ENCODE measurements at places on chromosomes 16 and 17.

- DNase-seq = no peak
Observed at GRCh38 chr16:27284865-27285675, 16.5 kb upstream of the NSMCE1 start.

GRCh38 chr16:21568502-21569189, 30.7 kb upstream of the METTL9 start:
- no peak for DNase-seq

GRCh38 chr17:73887739-73888138, 243.5 kb upstream of the SDK2 start:
- no peak for DNase-seq

- no peak for DNase-seq
Observed at GRCh38 chr16:55078153-55078552, 147.5 kb downstream of the IRX5 start.

GRCh38 chr16:21592191-21592590, 7.2 kb upstream of the METTL9 start:
- no peak for DNase-seq

DNA sequence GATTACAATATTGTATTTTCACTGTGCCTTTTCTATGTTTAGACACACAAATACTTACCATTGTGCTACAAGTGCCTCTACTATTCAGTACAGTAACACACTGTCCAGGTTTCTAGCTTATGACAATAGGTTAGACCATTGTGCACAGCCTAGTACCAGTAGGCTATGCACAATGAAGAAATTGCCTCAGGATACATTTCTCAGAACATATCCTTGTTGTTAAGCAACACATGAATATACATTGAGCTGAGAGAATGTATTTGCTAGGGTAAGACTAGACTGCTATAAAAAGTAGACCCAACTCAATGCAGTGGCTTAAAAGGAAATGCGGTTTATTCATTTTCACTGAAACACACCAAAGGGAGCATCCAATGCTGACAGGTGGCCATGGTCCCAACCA, 285.1 kb downstream of the HS3ST3A1 start:
- no peak for DNase-seq

GRCh38 chr17:12522743-12523183, 142.9 kb upstream of the MYOCD start:
- DNase-seq = peak; percentile 6

DNA sequence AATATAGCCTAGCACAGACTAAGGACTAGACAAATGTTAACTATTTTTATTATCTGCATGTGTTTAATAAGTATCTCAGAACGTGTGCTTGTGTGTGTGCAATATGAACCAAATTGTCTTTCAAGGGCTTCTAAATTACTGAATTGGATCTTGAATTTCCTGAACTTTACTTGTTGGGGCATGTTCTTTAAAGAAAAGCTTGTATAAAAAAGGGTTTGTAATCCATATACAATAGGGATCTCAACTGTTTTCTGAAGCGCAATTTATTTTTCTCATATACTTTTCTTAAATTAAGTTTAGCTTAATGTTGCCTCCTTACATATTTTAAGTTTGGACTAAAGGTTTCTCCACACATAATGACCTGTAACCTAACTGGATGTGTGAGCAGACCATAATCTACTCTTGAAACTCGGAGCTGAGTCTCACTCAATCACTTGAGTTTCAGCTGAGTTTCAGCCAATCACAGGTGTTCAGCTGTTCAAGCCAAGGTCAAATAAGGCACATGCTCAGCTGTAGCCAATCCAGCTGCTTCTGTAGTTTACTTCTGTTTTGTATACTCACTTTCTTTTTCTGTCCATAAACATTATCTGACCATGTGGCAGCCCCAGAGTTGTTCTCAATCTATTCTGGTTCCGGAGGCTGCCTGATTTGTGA, 72.3 kb downstream of the CDK5R1 start:
- DNase-seq = no peak

GRCh38 chr16:8589900-8590688, at the start of gene TMEM114:
TSS of gene TMEM114 (minus strand) at chr16:8590511. CDS start at chr16:8589838, 673 bp downstream.
- no peak for DNase-seq

GRCh38 chr16:6066652-6067051, 969.1 kb upstream of the EEF2KMT start:
- no peak for DNase-seq

DNA sequence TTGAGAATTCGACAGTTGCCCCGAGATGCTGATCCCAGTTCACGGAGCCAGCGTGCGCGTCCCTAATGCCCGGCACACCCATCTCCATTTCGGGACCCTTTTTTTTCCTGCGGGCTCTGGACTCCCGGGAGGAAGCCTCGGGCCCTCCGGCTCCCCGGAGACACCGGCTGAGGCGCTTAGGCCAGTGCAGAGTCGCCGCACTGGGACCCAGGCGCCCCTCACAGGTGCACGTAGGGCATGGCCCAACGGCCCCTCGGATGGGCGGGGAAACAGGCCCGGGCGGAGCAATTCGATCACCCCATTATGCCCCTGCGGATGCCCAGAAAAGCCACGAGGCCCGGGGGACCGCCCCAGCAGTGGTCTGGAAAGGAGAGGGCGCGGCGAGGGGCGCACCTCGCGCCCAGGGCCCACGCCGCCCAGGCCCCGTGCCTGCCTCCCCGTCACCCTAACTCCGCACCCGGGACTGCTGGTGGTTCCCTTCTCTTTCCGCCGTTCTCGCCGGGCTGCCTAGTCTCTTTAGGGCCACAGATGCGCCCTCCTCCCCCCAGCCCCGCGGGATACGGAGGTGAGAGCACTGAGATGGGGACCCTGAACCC, 18.5 kb upstream of the ZFHX3 start:
- no peak for DNase-seq

- no peak for DNase-seq
Observed at GRCh38 chr17:9893411-9894012, 11.6 kb downstream of the RCVRN start.

- no peak for DNase-seq
Observed at GRCh38 chr17:40450175-40450574, 6.9 kb downstream of the IGFBP4 start.

- no peak for DNase-seq
Observed at GRCh38 chr16:83568345-83568744, 239.4 kb upstream of the HSBP1 start.

DNA sequence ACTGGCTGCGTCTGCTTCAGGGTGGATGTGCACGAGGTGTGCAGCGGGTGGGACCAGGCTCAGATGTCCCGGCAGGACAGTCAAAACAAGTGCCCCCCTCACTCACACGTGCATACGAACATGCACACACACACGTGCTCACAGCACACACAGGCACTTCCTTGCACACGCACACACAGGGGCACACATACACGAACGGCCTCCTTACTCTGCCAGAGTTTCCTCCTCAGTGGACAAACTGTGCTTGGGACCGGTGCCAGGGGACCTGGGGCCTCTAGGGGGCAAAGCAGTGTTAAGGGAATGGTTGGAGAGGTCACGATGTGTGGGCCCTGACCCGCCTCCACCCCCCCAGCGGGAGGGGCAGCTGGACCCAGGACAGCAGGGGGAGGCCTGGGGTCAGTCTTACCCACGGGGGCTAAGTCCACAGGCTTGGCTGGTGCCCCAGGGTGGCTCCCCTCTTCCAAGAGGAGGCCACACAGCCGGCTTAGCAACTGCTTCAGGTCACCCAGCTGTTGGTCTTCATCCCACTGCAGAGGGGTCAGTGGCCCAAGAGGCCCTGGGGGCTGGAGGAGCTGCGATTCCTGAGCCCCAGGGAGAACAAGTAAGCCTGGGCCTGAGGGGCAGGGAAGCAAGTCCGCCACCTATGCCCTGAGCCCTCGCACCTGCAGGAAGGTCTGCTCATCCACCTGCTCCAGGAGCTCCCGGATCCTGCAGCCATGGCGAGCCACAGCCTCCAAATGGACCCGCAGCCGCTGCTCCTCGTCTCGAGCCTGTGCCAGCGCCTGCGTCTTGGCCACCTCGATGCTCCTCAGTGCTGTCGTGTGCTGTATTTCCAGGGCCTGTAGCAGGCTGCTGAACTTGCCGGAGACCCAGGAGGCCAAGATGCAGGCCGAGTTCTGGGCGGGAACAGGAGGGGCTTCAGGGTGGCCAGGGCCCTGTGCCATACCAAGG, 4.9 kb downstream of the TRIM65 start:
- DNase-seq = no peak

- DNase-seq = no peak
Observed at GRCh38 chr17:74759243-74759801, 10.9 kb downstream of the NHERF1 start.

DNA sequence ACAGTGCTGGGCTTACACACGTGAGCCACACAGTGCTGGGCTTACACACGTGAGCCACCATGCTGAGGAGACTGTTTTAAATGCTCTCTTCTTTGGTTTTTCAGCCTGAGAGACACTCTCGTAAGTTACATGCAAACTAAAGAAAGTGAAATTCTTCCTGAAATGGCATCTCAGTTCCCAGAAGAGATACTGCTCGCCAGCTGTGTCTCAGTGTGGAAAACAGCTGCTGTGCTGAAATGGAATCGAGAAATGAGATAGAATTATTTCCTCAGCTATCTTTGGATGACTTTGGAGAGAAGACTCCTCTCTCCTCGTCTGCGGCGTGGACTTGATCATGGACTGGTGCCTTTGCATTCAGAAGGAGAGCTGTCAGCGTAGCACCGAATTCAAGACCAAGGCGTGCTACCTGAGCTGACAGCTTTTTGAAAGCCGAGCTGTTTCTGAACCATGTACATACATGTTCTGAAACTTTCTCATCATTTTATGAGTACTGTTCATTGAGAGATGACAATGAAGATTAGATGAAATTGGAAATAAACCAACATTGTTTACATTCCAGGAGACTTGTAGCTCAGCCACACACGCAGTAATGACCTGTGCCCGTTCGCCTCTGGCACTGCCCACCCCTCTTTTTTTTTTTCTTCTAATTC, 21.6 kb upstream of the ENDOV start:
- DNase-seq = no peak

DNA sequence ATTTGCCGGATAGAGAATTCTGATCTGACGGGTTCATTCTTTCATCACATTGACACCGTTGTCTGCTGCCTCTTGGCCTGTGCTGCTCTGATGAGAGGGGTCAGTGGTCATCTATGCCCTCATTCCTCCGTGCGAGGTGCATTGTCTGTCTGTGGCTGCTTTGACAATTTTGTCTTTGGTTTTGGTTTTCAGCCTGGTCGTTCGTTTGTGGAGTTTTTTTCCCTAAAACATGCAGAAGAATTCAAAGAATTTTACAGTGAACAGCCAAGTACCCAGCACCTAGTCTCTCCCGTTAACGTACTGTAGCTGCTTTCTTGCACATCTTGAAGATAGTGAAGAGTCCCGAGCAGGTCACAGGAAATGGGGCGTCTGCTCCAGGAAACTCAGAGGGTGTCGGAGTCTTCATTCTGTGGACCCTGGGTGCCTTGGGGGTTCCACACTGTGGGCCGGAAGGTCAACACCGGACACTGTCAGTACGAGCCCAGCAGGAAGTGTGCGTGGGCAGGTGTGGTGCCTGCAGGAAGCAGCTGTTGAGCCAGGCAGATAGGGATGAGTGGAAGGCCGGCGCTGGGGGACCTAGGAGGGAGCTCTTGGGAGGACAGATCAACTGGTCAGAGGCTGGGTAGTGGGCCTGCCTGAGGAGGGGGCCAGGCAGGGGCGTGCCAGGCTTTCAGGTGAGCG, 28.2 kb downstream of the CRAMP1 start:
- no peak for DNase-seq

GRCh38 chr17:74241431-74241830, 28.1 kb downstream of the TTYH2 start:
- DNase-seq = no peak

DNA sequence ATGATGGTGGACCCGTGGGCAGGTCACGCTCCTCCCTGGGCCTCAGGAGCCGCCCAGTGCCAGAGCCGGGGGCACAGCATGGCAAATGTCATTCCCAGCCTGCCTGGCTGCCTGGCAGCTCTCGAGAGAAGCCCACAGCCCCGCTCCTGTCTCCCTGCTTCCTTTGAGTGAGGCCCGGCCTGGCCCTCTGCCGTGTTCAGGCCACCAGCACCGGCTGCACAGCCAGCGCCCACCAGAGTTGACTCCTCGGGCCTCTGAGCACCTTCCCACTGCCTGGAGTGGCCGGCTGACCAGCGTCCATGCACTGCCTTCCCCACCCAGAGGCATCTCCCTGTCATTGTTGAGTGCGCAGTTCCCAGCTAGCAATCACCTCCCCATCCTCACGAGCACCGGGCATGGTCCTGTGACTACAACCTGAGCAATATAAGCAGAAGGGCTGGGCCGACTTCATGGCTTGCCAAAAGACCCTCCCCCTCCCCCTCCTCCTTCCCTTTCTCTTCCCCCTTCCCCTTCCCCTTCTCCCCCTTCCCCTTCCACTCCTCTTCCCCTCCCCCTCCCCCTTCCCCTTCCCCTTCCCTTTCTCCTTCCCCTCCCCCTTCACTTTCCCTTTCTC, 11.9 kb upstream of the SLC38A10 start:
- no peak for DNase-seq

- DNase-seq = no peak
Observed at GRCh38 chr17:64426596-64426995, 22.3 kb upstream of the MILR1 start.

GRCh38 chr17:27956601-27957445, 63.7 kb upstream of the LYRM9 start:
- DNase-seq = no peak

DNA sequence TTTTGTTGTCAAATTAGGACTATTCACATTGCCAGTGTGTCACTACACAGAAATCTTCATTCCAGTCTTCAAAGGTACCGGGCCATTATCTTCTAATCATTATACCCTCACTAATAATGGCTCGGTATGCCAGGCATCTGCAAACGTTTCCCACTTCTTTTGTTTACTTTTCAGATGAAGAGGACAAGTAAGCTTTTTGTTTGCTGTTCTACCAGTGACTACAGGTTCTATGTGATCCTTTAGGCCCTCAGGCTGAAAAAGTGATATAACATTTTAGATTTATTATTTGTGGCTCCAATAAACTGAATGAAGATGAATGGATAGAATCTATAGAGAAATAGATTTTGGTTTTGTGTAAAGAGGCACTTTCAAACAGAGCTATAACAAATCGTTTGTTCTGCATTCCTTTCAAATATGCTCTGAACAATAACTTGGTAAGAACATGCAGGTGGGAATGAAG, 403 bp upstream of the KRTAP3-1 start:
- no peak for DNase-seq

- no peak for DNase-seq
Observed at GRCh38 chr17:5354310-5354709, 65.2 kb downstream of the NUP88 start.

DNA sequence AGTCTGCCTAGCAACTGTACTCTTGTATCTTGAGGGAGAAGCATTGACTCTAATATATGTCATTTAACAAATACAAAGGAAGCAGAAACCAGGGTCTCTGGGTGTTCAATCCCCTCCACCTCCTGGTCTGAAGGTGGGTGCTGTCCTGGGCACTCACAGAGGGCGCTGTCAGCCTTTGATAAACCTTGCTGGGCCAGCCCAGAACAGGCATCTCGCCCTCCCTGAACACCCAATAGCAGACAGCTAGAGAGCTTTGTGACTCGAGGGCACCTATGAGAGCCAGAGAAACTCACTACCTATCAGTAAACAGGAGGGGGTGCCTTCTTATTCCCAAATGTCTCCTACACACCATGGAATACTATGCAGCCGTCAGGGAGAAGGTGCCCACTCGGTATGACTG, 6.4 kb upstream of the PIPOX start:
- DNase-seq = no peak

GRCh38 chr17:48100160-48100559, 1.1 kb downstream of the CBX1 start:
- peak; percentile 26 for DNase-seq

All from non-pigmented ciliary epithelial cell (primary cell).